ENCODE measurements at places on chromosomes 7 and 10. TPM values are rescaled to one million over a fixed set of nuclear protein-coding genes. Genes with fewer than 3 reads are reported as not detected.

Gene FZD8
- polyA plus RNA-seq = 12.8 TPM

Gene PCDH15
- polyA plus RNA-seq = 9.8 TPM

Gene PAPOLB
- polyA plus RNA-seq = 0.13 TPM

Gene PAX4
- polyA plus RNA-seq = not detected

Gene CALHM1
- polyA plus RNA-seq = 0.12 TPM

Gene ANKRD7
- 3.7 TPM for polyA plus RNA-seq

All from left renal cortex interstitium (tissue), 4 donors.